CD4-positive, alpha-beta memory T cell (primary cell): ENCODE measurements at places on chromosomes 7 and 10.

- DNase-seq: no peak
These were observed 163.4 kb downstream of the RAPGEF5 start for GRCh38 chr7:22193450-22193983.

- no peak for DNase-seq
These were observed 129.3 kb upstream of the PRR15 start for GRCh38 chr7:29434380-29434768.

- DNase-seq: no peak
These were observed 186.7 kb upstream of the LYZL2 start for GRCh38 chr10:30816159-30816819.

GRCh38 chr7:9846902-9847301 is 1126.8 kb upstream of the PHF14 start:
- no peak for DNase-seq

GRCh38 chr10:50367732-50368131 is 116.4 kb upstream of the ASAH2 start:
- DNase-seq: no peak

GRCh38 chr7:23494009-23494408 is 23.7 kb upstream of the IGF2BP3 start:
- DNase-seq: no peak

- DNase-seq: no peak
These were observed 123.5 kb downstream of the GLCCI1 start for GRCh38 chr7:8092140-8092539.

DNA sequence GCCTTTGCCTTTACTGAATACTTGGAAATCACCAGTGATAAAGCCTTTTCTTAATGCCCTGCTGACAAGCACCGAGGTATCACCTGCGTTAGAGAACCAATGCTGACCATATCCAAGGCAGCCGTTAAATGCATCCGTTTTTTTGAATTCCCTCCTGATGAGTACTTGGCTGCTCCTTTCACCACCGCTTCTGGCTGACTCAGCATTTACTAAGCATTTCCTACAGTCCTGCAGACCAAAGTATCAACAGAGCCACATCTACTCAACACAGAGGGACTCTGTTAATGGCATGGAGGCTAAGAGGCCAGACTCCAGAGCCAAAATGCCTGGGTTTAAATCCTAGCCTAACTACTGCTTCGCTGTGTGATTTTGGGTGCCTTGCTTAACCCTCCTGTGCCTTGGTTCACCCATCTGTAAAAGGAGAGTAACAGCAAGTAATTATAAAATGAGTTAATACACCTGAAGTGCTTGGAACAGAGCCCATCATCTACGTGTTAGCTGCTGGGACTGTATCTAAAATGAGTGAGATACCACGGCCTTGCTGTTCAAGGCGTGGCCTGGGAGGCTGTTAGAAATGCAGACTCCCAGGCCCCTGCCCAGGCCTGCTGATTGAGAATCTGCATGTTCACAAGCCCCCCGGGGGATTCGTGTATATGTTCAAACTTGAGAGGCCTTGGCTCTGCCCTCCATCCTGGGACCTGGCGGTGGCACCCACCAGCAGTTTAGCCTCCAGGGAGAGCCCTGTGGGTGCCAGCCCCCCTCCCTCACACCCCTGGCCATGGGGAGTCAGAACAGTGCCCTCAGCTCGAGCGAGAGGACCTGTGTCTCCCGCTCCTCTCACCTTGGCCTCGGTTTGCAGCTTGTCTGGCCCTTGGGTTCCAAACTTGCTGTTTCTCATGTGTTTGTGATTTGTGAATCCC is 30.8 kb upstream of the EFCAB10 start:
- no peak for DNase-seq

DNA sequence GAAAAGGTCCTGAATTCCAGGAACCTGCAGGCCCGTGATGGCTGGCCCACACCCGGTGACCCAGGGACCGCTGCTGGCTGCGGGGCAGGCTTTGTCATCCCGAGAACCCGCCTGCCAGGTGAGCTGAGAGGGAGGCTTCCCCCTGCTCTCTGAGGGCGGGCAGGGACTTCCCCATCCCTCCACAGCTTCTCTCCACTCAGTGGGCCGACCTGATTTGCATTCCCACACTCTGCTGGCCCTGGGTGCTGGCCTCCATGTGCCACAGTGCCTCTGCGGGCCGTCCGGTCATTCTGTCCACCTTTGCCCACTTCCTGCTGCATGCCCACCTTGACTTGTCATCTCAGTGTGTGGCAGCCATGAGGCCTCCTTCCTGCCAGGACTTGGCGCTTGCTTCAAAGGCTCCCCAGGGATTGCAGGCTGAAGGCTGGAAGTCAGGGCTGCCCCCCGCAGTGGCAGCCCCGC is 35.3 kb downstream of the PALD1 start:
- DNase-seq: no peak

DNA sequence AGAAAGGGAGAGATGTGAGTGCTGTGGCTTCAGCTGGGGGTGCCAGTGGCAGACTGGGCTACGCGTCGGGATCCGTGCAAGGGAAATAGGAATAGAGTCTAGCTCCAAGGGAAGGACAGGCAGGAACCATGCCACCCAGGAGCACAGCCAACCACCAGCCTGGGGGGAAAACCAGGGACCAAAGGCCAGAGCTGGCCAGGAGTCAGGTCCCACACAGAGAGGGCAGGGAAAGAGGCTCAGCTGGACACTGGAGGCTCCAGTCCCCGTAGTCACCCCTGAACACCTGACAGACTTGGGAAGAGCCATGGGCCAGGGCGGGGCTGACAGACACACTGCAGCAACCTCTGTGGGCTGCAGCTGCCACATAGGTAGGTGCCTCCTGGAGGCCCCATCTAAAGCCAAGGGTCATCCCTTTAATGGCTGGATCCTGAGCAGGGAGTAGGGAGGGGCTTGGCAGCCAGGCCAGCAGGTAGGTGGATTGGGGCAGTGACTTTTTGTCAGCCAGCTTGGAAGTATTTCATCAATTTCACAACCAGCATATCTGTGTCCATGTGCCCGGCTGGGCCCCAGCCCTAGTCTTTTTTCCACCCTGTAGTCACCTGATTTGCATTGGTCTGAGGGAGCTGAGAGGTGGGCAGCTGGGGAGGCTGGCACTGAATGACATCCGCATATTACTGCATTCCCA is 163.2 kb downstream of the SH2D4B start:
- no peak for DNase-seq

DNA sequence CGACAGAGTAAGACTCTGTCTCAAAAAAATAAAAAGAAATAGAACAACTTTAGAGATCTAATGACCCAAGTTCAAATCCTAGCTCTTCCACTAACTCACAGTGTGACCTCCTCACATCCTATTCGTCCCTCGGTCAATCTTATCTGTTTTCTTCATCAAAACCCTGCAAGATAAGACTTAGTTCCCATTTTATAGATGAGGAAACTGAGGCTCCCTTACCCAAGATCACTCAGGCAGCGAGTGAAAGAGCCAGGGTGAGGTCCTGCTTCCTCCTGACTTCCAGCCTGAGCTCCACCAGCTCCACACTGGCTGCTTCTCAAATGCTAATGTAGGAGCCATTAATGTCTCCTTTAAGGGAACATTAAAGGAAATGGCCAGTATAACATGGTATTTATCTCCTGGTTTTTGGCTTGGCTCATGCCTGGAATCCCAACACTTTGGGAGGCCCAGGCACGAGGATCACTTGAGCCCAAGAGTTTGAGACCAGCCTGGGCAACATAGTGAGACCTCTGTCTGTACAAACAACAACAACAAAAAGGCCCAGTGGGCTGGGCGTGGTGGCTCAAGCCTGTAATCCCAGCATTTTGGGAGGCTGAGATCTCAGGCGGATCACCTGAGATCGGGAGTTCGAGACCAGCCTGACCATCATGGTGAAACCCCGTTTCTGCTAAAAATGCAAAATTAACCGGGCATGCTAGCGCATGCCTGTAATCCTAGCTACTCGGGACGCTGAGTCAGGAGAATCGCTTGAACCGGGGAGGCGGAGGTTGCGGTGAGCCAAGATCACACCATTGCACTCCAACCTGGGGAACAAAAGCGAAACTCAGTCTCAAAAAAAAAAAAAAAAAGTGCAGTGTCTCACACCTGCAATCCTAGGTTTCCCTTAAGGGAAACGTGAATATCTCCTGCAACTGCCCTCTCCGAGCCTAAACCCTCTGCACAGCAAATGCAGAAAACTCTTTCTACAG is 3.4 kb upstream of the RHBDD2 start:
- DNase-seq: no peak

- DNase-seq: no peak
These were observed 49.6 kb upstream of the CAV2 start for GRCh38 chr7:116449950-116450349.
